Stimulated activated CD4-positive, alpha-beta T cell treated with anti-CD3 and anti-CD28 coated beads, Interleukin-12 subunit alpha, Interleukin-12 subunit beta, amount 100 ng/mL, for 4 hours (primary cell): ENCODE measurements at places on chromosomes 7 and 10.
A peak's percentile ranks its signal among the peaks of the same experiment; 100 is the strongest.

DNA sequence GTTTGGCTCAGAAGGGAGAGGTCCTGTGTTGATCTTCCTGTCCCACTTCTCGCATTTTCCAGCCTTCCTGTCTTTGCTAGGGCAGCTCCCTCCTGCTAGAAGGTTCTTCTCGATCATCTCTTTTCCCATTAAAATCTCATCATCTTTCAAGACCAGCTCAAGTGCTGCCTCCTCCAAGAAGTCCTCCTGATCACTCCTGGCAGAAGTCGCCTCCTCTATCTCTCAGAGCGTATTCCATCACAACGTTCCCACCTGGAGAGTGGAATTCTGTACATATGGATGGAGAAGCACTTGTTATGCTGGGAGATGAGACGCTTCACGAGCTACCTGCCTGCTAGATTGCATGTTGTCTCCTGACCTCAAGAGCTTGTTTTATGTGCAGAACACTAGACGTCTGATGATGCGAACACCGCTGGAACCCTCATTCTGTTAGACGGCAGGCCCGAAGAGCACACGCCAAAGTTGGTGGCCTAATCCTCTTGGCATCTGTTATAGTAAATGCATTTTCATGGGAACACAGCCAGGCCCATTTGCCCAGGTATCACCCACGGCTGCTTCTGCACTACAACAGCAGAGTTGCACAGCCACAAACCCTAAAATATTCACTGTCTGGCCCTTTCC is 68.0 kb upstream of the INSIG1 start:
- DNase-seq = no peak

DNA sequence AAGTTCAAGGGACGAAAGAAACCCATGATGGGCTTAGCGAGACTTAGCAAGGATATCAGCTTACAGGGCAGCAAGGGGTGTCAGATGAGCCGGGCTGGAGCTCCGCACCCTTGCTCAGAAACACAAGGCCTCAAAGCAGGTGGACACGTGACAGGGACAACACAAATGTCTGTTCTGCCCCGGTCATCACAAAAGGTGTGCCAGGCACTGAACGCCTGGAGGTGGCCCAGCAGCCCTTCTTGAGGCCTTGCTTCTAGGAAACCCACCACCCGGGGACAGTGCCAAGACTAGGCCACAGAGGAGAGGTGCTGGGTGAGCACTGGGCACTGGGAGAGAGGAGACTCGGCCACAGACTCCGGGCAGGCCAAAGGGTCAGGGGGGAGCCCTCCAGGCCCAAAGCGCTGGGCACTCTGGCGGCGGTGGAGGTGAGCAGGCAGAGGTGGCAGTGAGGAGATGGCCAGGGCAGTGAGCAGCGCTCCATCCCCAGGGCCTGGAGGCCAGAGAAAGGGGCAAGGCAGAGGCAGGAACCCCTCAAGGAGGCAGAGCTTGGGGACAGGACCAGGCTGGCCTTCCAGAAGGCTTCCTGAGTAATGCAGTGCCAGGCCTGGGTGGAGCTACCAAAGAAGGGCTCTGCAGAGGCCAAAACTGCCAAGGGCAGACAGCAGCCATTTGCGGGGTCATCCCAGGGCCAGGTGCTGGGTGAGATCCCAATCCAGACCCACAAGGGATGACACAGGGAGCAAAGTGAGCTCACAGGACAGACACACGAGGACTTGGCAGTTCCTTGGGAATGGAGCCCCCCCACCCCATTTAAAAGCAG is 22.7 kb downstream of the EBF3 start:
- no peak for DNase-seq

DNA sequence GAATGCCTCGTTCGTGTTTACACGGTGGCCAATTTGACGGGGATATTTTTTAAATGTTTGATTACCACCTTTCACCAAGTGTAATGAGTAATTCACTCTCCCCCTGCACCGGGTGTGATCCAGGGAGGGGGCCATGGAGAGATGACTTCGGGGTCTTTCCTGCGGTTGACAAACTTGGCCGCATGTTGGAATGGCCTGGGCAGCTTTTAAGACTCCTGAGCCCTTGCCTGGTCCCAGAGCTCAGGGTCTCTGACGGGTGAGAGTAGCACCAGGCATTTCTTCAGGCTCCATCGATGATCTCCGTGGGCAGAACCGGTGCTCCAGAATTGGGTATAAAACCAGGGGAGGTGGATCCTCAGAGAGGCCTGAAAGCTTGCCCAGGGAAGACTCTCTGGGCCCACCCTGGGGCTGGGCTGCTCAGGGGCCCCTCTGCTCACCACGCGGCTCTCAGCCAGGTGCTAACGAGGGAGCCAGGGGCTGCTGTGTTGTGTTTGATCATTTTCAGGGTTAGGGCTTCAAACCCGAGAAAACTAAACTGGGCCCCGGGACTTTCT is 882 bp downstream of the ZNF282 start:
- DNase-seq = peak; percentile 6

DNA sequence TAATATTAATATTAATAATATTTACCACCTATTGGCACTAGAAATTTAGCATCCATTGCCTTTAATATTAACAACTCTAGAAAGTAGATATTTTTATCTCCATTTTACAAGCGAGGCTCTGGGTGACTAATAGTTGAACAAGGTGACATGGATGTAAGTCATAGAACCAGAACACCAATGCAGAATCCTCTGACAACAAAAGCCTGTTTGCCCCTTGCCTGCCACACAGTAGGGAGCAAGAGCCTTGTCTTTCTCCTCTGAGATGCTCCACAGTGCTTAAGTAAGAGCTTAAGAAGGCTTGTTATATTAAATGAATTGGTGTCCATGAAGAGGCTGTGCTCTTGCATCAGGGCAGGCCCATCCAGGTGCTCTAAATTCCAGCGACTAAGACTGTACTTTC is 51.2 kb upstream of the LBX1 start:
- DNase-seq = no peak

DNA sequence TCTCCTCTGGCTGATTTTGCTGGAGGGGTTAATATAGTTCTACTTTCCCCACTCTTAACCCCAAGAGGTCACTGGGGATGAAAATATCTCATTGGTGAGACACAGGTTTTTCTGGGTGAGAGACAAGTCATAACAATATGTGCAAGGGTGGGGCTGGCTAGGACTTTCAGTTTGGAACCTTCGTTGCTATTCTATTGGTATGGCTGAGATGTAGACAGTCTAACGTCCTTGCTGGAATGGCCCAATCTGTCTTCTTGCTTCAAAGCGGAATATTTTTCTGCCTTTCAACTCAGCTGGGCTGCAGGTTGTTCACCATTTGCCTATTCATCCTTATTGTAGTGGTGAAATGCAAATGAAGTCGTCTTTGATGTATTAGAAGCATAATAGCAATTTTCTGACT is 267.3 kb upstream of the MKI67 start:
- DNase-seq = no peak

DNA sequence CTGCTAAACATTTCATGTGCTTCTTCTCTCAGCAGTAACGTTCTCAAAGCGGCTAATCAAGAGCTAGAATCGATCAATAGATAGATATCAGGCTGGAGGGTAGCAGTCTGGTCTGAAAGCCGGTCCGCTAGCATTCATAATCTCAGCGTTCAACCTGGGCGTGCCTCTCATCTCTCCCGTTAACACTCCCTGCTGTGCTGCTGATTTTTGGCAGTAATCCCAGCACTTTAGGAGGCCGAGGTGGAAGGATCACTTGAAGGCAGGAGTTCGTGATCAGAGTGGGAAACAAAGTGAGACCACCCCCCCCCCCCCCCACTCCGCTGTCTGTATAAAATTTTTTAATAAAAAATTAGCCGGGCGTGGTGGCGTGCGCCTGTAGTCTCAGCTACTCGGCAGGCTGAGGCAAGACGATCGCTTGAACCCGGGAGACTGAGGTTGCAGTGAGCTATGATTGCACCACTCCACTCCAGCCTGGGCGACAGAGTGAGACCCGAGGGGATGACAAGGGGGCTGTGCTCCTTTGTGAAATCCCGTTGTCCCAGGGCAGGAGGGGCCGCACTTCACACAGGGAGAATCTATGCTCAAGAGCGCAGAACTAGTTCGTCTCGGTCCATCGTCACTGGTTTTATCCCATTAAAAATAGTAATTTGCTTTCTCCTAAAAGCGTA is 624 bp upstream of the CEP55 start:
- DNase-seq = peak; percentile 8

DNA sequence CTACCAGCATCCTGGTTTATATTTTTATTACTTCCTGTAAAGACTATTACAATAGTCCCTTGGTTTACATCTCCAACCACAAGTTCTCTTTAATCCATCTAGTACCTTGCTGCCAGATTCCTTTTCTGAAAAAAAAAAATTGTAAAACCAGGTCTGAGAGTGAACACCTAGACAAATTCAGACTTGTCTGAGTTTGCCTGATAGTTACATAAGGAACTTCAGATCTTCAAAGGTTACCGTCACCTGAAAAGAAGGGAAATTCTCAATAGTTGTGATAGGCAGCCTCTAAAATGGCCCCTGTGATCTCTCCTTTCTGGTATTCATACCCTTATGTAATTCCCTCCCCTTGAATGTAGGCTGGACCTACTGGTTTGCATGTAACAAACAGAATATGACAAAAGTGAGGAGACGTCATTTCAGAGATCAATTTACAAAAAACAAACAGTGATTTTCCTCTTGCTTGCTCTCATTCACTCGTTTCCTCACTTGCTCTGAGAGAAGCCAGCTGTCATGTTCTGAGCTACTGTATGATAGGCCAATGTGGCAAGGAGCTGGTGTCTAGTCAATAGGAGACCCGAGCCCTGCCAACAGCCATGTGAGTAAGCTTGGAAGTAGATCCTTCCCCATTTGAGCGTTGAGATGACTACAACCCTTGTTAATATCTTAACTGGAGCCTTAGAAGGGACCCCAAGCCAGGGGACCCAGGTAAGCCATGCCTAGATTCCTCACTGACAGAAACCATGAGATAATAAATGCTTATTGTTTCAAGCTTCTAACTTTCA is 110.9 kb upstream of the LSM8 start:
- no peak for DNase-seq

- DNase-seq = no peak
Measured at GRCh38 chr10:94010116-94010515, 16.4 kb downstream of the PLCE1 start.

- DNase-seq = no peak
Measured at GRCh38 chr7:52273685-52274610, 761.5 kb upstream of the POM121L12 start.

DNA sequence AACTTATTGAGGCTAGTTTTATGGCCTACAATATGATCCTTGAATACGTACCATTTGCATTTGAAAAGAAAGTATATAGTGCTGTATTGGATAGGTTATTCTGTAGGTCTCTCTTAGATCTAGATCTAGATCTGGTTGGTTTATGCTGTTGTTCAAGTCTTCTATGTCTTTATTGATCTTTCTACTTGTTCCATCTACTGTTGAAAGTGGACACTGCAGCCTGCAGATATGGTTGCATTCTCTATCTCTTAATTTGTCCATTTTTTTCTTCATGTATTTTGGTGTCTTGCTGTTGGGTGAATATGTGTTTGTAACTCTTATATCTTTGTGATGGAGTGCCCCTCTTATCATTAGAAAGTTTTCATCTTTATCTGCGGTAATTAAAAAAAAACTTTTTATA is 139.4 kb upstream of the PCDH15 start:
- DNase-seq = no peak

- DNase-seq = no peak
Measured at GRCh38 chr10:22643775-22644174, 70.6 kb downstream of the PIP4K2A start.

- no peak for DNase-seq
Measured at GRCh38 chr7:50405221-50405620, 44.9 kb downstream of the FIGNL1 start.

GRCh38 chr10:121059351-121059750 is 208.2 kb downstream of the WDR11 start:
- DNase-seq = no peak

DNA sequence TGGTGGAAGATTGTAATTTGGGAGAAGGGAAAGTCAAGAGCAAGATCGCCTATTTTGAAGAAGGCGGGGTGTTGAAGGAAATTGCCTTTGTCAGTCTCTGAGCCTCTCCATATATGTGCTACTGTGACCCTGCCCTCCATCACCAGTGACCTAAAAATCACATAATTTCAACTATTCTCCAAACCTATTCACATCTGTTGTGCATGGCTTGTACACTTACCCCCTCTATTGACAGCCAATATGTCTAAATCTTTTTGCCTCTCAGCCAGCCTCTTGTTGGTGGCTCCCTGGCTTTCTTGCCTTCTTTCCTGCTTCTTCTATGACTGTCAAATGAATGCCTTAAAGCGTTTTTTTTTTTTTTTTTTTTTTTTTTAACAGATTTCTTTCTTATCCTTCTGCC is 295.6 kb downstream of the AUTS2 start:
- DNase-seq = no peak

DNA sequence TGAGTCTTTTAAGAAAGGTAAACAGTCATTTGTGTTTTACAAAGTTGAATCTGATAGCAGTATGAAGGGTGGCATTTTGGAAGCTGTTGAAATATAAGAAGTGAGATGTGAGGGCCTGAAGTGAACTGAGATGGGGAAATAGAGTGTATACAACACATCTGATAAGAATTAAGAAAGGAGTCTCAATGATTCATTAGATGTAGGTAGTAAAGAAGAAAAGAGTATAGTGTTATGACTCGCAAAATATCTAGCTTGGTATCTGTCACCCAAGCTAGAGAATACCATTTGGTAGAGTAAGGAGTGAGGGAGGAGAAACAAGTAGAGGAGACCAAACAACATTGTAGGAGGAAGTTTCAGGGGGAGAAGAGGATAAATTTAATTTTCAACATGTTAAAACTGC is 5.3 kb downstream of the PTPN12 start:
- DNase-seq = no peak

DNA sequence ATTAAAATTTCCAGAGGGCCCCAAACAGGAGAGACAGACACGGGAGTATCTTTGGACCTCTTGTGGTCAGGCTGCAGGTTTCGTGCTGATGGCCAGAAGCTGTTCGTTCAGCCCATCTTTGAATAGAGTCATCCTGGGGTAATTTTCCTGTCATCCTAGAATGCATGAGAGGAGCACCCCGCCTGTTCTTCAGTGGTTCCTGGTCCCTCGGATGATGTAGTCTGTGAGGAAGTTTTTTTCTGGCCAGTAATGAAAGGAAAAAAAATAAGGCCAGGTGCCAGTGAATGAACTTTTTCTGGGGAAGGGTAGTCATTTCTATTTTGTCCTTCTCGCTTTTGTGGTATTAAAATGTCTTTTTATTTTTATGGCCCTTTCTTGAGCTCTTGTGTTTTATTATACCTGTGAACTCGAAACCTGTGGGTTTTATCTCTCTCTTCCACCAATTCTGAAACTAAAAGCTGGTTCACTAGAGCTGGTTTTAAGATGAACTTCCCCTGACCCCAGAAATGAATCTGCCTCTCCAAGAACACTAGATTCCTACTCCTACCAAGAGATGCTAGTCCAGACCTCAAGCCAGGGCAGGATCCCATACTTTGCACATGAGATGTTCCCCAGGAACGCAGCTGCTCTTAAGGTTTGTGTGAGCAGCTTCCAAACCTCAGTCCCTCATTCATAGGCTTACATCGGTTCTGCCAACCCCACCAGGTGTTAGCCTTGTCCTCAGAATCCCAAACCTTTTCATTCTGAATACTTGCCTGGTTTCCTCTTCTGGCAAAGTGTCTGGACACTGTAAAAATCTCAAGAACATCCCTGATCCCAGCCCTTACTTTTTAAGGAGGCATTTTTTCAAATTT is 15.4 kb upstream of the MEST start:
- no peak for DNase-seq
